ENCODE measurements at places on chromosomes 2 and 18.

DNA sequence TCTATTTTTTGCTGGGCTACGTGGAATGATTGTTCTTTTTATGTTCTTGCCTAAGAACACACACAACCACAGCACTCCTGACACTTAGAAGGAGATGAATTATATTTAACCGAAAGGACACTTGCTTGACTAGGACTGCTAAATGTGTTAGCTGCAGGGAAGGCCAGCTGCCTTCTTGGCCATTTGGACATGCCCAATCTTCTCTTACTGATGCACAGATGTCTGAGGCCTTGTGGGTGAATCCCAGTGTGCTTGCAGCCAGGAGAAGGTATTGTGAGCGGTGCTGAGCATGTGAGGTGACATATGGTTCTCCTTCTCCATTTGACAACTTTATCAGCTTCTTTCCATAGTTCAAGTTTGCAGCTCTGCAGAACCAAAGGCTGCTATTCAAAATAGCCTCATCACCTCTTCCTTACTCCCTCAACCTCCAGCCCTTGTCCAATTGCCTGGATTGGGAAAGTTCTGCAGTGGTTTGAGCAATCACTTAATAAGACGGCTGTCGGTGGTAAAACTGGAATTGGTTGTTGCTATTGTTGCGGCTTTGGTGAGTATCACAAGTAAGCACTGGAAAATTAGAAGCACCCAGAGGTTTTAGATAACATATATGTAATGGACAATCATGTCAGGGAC lies 1113.3 kb downstream of the TSN start:
- no peak for DNase-seq

DNA sequence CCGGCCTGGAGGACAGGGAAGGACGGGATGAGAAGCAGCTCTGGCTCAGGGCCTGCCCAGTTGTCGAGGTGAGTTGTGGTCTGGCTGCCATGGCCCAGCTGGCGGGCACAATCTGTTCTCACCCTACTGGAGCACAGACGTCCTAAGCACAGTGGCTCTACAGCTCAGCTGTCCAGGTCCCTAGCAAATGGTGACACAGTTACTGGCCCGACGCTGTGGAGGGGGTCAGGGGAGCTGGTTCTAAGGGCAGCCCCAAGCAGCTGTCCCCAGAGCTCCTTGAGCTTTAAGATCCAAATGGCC lies 32.9 kb downstream of the KCNK3 start:
- DNase-seq, result no peak

DNA sequence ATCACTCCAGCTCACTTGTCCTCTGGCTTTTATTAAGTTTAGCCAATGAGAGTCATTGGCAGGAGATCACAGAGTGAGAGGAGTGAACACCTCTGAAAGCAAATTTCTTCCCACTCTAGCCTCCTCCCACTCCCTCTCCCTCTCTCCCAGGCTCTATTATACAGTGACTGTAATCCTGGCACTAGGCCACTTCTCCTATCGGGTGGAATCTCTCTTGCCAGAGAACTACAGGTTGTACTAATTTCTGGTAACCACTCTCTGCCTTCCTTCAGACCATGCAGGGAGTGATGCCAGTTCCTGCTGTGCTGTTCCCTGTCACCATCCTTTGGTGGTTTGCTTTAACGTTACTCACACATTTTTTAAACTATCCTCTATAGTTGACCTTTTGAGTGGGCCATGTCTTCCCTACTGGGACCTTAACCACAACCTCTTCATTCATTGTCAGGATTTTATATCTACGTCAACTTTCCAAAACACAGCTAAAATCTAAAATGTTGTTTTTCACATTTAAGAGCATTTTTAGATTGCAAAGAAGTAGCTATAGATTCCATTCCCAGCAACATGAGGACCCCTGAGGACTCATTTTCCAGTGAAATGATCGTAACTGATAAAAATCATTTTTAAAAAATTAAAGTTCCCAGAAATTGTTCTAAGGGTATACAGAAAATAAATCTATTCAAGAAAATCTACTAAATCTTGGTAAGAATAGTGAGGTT lies 217.1 kb downstream of the MREG start:
- DNase-seq, result no peak

DNA sequence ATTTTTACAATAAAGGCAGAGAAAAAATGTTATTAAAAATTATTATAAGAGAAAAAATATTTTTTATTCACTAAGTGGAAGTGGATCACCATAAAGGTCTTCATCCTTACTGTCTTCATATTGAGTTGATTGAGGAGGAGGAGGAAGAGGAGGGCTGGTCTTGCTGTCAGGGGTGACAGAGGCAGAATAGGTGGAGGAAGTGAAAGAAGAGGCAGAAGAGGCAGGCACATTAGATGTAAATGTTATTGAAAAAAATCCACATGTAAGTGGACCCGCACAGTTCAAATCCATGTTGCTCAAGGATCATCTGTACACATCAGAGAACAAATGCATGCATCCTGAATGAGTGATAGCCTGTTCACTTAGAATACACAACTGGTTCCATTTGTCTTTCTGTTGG lies 6.4 kb upstream of the SPATS2L start:
- DNase-seq, result no peak

DNA sequence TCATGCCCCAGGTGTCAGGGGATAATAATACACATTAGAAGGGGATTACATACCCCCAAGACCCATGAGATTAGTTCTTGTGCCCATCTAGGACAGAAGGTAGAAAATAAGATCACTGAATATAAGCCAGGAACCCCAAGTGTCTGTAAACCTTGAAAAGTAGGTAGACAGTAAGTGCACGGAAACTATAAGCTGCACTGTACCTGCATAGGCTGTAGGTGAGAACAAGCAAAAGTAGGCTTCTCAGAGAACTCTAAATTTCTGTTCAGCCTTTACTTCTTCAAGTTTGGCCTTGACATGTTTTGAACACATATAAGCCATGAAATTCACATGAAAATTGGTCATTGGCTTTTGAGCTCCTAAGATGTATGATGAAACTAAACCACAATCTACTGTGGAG lies 113.0 kb upstream of the FSIP2 start:
- no peak for DNase-seq

DNA sequence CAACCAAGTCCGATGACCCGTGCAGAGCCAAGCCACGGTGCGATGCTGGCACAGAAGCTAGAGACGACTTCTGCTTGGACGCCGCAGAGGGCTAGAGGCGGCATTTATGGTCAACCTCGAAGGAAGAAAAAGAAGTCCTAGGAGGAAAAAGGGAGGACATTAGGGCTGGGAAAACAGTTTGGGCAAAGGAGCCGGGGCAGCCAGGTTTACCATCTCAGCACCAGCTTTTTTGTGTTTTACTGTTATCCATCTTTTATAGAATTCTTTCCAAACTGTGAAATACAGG lies 643 bp upstream of the DTNB start:
- DNase-seq, result no peak

GRCh38 chr2:44941551-44942234 lies at the start of gene SIX3:
Gene SIX3 (plus strand): TSS chr2:44941702. CDS start chr2:44942105, 403 bp downstream.
- no peak for DNase-seq

DNA sequence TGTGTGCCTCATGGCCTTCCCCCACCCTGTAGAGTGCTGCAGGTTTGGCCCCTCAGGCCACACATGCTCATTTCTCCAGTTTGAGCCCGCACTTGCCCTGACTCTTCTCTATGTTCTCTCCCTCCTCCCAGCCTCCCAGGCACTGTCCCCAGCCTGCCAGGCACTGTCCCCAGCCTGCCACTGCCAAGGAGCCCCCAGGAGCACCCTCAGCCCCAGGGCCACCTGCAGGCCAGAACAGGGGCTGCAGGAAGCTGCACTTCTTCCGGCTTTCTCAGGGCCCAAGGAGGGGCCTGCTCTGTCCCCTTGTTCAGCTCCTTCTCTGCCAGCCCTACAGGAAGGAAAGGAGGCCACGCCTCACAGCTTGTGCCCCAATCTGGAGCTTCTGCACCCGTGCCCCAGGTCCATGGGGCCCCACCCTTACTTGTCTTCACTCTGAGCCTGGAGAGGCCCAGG lies 31.6 kb downstream of the CYP26B1 start:
- peak; percentile 70 for DNase-seq

- no peak for DNase-seq
Measured at GRCh38 chr2:71250935-71251334, 24.0 kb upstream of the PAIP2B start.

DNA sequence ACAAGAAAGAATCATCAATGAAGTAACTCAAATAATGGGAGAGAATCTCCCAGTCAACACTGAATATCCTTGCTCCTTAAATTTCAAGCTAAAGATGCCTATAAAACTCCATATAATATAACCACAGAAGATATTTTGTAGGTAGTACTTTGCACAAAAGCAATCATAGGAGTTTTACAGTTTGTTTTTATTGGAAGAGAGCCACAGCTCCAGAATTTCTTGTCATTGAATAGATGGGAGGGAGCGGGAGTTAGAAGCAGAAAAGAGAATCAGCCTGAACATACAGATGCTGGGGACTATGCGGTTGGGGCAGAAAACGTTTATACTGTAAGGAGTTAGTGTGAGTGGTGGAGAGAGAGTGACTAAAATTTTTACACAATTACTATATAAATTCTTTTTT lies 18.3 kb upstream of the SMAD4 start:
- DNase-seq, result no peak

- no peak for DNase-seq
Measured at GRCh38 chr2:73913414-73914054, 13.1 kb upstream of the DGUOK start.

DNA sequence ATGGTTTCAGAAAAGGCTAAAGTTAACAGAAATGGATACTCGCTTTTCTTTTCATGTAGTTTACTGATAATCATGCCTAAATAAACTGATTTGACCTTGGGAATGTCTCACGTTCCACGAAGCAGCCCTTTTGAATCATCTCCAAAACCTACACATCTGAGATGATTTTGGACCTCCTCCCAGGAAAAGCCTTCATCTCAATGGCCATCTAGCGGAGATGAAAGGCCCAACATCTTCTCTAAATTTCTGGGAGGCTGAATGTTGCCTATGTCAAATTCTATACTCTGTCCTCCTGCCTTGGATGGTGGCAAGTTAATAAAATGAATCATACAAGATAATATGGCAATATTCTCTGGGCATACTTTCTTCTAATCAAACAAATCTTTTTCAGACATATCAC lies 448.5 kb downstream of the ZEB2 start:
- no peak for DNase-seq

GRCh38 chr2:167198009-167198408 lies 309.7 kb downstream of the XIRP2 start:
- DNase-seq, result no peak

DNA sequence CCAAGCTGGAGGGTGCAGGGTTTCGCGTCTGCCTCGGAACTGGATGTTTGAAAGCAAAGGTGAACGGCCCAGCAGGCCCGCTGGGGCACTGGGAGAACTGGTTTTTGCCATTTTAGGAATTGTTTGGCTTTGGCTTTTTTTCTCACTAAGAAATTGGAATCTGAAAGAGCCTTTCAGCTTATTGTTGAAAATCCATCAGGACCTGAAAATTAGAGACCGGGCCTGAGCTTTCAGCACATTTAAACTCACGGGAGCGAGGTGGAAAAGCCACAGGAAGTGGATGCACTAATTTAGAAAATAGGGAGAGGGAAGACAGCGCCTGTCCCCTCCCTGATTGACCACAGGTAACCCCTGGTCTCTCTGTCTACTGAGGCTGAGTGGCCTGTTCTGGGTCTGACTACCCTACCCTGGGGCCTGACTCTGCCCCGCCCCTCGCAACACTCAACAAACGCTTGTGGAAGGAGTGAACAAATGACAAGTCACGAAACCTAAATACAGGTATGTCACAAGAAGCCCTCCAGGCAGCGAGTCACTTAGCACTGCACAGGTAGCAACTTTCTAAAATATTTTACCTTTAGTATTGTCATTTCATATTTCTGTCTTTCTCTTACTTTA lies 100.3 kb upstream of the MBOAT2 start:
- DNase-seq, result no peak

GRCh38 chr2:174682007-174682577 lies 82.2 kb downstream of the CHRNA1 start:
- DNase-seq, result peak; percentile 40

- no peak for DNase-seq
Measured at GRCh38 chr18:79428287-79428686, 32.6 kb downstream of the NFATC1 start.

GRCh38 chr2:236636261-236636660 lies 66.6 kb downstream of the ACKR3 start:
- DNase-seq, result no peak

GRCh38 chr2:135230150-135230549 lies 178.1 kb downstream of the RAB3GAP1 start:
- no peak for DNase-seq

DNA sequence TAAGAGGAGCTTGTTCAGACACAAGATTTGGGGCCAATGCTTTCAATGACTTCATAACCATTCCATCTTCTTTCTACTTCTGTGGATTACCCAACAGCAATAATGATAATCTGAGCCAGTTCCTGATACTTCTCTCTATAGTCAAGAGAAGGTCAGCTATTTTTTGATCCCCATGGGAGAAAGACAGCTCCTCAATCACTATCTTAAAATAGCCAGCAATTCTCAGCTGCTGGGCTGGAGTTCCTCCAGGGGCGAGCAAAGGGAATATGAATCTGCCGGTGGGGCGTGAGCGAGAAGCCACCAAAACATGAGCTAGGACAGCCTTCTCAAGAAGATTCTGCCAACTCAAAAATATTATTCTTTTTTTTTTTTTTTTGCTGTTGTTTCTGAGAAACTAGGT lies at the start of gene TMEM182:
TSS of gene TMEM182 (plus strand) at position 269 of the 400 bp plus-strand sequence. CDS start 187 bp downstream, outside the sequence.
- no peak for DNase-seq

GRCh38 chr2:172735582-172736423 lies at the start of gene RAPGEF4:
Gene RAPGEF4 (plus strand): TSS chr2:172735845. CDS start chr2:172735984, 139 bp downstream.
- peak; percentile 72 for DNase-seq

- DNase-seq, result no peak
Measured at GRCh38 chr2:173358616-173359015, 3.9 kb downstream of the CDCA7 start.

DNA sequence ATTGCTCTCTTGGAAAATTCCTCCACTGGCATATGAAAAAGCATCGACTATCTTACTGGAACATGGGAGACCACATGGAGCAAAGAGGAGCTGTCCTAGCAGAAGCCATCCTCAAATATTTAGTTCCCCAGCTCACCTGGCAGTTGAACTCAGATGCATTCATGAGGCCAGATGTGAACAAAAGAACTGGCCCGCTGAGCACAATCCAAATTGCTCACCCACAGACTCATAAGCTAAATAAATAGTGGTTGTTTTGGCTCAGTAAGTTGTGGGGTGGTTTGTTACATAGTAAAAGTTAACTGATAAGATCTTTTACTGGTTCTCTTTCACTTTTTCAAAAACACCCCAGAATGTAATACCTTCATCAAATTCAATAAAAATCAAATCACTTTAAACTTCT lies 108.6 kb upstream of the CWC22 start:
- no peak for DNase-seq

GRCh38 chr2:10126632-10127026 lies 4.1 kb downstream of the RRM2 start:
- no peak for DNase-seq

Data from HEK293T (cell line).